Anterior cingulate cortex (tissue), 58 donors: ENCODE measurements at places on chromosomes 1 and 21.

DNA sequence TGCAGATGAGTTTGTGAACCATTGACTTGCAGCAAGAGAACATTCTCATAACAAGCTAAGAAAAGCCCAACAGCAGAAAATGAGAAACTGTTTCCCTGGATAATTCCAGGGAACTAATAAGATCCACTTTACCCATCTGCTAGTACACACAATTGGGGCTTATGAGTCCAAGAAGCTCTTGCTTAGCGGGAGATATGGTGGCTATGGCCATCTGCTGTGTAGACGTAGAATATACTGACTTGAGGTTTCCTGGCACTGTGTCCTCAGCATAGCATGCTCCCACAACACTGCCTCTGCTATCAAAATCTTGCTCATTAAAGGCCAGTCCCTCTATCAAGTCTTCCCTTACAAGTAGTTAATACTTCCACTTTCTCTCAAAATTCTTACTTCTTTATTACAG lies 6.8 kb upstream of the RXRG start:
- no peak for DNase-seq

DNA sequence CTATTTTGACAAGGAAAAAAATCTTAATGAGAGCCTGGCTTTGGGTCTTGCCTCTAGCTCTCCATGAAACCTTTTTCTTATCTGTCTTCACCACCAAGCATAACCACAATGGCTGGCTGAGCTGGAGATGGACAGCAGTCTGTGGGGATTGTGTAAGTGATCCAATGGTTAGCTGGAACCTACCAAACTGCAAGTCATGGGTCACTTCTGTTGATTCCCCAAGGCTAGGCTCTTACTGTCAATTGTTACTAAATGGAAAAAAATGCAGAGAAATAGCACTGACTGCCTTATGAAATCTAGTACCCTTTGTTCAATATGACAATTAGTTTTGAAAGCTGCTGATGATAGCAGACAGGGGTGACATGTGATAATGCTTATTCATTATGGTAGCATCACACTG lies 359.0 kb downstream of the ST6GALNAC3 start:
- no peak for DNase-seq

- no peak for DNase-seq
Measured at GRCh38 chr1:168279253-168279652, 1.4 kb upstream of the TBX19 start.

DNA sequence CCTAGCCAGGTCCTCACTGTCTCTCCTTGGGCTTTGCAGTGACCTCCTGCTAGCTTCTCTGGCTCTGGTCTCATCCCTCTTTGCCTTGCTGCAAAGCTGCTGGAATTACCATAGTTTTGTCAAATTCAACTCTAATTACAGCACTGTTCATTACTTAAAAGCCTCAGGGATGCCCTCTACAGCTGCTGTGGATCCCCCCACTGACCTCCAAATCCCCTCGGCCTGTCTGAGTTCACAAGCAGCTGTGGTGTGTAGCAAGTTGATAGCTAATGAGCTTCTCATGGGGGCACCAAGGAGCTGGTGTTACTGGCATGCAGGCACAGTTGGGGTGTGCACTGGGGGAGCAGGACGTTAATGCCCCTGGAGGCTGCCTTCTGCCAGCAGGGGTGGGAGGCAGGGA lies 24.8 kb downstream of the NIPAL3 start:
- no peak for DNase-seq

- DNase-seq, result no peak
Measured at GRCh38 chr1:66339944-66340343, 194.0 kb upstream of the SGIP1 start.

GRCh38 chr21:41207401-41208375 lies 39.7 kb downstream of the BACE2 start:
- no peak for DNase-seq

DNA sequence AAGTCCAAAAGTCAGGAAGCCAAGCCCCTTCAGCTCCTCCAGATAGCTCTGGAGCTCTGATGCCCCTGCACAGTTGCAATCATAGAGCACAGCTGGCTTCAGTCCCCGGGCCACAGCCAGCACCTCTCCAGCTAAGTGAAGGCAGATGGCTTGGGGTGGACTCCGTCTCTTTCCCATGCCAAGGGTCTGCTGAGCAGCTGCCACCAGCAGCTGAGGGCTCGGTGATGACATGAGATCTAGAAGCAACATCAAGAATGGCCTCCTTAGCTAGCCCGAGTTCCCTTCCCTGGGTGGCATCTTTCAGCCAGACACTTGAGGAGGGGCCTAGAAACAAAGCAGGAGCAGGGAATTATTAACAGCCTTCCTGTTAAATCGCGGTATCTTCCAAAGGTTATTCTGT lies 973 bp downstream of the C1orf74 start:
- DNase-seq, result no peak

- no peak for DNase-seq
Measured at GRCh38 chr1:44237721-44238457, 24.6 kb downstream of the DMAP1 start.

DNA sequence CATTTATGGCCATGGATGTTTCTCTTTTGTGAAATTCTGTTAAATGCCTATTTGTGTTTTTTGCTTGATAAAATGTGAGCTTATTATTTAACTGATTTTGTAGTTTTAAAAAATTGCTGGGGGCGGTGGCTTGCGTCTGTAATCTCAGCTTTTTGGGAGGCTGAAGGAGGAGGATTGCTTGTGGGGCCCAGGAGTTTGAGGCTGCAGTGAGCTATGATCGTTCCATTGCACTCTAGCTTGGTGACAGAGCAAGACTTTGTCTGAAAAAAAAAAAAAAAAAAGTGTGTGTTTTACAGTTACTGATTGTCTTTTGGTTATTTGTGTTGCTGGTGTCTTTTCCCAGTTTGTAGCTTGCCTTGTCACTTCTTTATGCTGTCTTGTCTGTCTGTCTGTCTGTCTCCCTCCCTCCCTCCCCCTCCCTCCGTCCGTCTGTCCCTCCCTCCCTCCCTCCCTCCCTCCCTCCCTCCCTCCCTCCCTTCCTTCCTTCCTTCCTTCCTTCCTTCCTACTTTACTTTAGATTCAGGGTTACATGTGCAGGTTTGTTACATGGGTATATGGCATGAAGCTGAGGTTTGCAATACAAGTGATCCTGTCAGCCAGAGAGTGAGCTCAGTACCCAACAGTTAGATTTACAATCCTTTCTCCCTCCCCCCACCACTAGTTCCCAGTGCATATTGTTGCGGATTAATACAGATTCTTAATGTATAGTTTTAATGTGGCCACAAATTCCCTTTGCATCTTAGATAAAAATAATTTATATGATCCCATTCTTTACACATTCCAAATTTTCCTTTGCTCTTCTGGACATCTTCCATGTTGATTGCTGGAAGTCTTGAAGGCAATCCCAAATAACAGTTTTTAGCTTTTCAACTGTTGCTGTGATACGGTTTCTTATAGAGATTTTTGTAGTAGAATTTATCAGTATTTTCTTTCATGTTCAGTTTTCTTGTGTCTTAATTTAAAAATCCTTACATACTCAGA lies 25.1 kb downstream of the PTBP2 start:
- DNase-seq, result no peak

DNA sequence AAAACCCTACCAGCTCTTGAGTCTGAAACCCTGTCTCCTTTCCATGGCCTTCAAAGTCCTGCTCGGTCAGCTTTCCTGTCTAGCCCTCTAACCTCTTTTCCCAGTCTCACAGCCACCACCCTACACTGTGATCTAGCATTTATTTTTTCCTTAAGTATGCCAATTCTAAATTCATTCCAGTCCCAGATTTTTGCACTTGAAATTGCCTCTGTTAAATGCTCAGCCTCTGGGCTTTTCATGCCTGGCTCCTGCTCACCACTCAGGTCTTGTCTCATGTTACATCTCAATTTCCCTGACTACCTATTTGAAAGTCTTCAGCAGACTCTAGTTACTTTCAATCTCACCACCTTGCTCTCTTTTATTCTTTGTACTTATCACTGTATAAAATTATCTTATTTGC lies 176.2 kb downstream of the ADGRL4 start:
- DNase-seq, result no peak

DNA sequence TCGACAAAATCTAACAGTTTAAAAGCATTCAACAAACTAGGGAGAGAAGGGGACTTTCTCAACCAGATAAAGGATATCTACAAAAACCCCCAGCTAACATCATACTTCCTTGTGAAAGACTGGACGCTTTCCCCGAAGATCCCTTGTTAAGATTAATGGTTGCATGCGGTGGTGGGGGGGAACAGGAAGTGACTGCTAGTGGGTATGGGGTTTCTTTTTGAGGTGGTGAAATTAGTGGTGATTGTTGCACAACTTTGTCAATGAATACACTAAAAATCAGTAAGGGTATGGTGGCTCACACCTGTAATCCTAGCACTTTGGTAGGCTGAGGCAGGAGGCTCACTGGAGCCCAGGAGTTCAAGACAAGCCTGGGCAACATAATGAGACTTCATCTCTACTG lies 26.9 kb upstream of the EYA3 start:
- DNase-seq, result no peak

DNA sequence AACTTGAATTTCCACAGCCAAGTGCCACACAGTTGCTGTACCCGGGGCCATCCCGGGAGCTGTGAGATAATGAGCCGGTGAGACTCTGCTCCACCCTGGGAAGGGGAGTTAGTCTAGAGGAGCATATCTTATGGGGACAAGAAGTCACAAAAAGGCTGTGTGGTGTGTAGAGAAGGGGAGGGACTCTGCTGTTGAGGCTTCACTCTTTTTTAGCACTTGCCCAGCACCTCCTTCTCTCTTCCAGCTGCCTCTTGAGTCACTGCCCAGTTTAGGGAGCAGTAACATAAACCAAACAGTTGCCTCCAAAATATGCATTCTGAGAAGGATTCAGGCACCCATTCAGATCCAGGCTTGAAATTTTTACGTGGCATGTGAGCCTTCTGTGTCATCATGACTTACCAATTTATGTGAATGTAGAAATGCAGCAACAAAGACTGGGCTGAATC lies 744 bp upstream of the WDR26 start:
- DNase-seq, result no peak

DNA sequence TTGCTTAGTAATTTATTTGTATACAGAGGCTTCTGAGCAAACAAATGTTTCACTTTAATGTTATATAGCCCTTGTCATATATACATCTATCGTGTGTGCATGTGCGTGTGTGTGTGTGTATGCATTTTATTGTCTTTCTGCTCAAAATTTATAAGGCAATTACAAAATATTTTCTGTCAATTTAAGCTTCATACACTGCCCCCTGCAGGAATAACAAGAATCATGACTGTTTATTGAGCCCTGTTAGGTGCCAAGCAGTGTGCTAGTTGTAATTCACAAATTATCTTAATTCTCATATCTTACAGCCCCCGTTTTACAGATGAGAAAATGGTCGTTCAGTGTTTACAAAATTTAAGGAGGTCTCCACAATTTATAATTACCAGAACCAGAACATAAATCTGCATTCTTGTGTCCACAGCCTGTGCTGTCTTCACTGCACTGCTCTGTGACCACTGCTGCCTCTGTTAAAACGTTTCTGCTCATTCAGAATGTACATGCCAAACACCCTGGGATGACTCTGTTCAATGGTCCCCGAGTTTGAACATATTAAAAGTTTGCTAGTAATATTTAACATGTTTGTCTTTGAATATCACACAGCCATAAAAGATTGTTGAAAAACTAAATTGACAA lies 181.3 kb downstream of the ATP6V1G3 start:
- DNase-seq, result no peak

DNA sequence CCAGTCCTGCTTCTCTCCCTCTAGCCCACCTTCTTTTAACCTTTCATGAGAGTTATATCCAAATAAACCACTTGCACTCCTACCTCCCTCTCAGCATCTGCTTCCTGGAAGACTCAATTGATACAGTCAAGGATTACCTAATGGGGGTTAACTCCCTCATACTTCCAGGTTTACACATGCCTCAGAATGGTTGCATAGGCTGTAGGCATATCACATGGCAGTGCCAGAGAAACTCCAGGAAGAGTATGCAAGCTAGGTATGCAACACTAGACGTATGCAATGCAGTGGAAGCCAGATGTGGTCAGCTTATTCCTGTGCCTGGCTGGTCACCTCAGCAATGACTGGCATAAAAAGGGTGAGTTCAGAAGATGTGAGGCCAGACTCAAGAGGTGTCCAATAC lies 32.7 kb upstream of the VANGL1 start:
- no peak for DNase-seq

- DNase-seq, result no peak
Measured at GRCh38 chr21:32256251-32256650, 22.6 kb downstream of the MIS18A start.

GRCh38 chr1:24009406-24009805 lies 29.3 kb upstream of the SRSF10 start:
- no peak for DNase-seq

- no peak for DNase-seq
Measured at GRCh38 chr1:94947437-94947836, 20.5 kb upstream of the CNN3 start.

DNA sequence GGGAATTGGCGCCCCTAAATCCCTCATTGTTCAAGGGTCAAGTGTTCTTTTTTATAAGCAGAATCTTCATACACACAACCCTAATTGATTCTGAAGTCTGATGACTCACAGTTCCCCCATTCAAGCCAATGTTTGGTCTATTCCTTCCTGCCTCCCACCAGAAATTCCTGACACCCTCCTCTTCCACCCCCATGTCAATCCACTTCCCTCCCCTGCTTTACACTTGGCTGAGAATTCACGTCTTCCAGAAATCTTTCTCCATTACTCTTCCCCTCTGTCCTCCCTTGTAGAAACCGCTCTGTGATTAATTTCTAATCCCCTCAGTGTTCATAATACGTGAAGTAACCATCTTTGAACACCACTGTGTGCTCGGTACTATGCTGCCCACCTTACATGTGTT lies 76.2 kb upstream of the CD34 start:
- no peak for DNase-seq

- no peak for DNase-seq
Measured at GRCh38 chr21:36828891-36829515, 130.1 kb downstream of the SIM2 start.

DNA sequence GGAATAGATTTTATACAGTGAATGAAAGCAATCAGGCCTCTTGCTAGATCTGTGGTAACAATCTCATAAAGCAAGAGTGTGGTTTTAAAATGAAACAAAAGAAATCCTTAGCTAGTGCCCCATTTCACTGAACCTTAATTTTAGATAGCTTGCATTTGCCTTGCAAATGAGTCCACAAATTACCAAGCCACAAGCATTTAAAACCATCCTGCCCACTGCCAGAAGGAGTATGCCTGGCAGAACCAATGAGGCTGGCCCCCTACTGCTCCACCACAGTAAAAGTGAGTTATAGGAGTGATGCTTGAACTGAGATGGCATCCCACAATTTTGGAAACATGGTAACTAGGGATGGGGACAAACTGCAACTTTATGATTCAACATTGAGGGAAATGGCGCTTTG lies 206.4 kb upstream of the LMO4 start:
- no peak for DNase-seq

- no peak for DNase-seq
Measured at GRCh38 chr1:116537040-116537831, 33.6 kb downstream of the CD58 start.

- DNase-seq, result no peak
Measured at GRCh38 chr1:184387069-184387475, 243 bp downstream of the C1orf21 start.

GRCh38 chr1:93164816-93165215 lies 15.4 kb downstream of the TMED5 start:
- DNase-seq, result no peak

- no peak for DNase-seq
Measured at GRCh38 chr1:158327481-158327880, 3.9 kb downstream of the CD1B start.

GRCh38 chr1:51445351-51446090 lies 73.5 kb downstream of the EPS15 start:
- DNase-seq, result no peak

GRCh38 chr21:25314247-25314646 lies 293.0 kb downstream of the MRPL39 start:
- no peak for DNase-seq
